PC-3 (cell line): ENCODE measurements at places on chromosomes 3 and 15. TPM values are rescaled to one million over a fixed set of nuclear protein-coding genes. Genes with fewer than 3 reads are reported as not detected.

Gene CCR1
- total RNA-seq, result 0.15 TPM in 1 of 2 replicates, not detected in the other

Gene PRR20G
- total RNA-seq, result not detected in 2 replicates

Gene EPM2AIP1
- 6.5 and 7.8 TPM in 2 replicates for total RNA-seq

Gene RLBP1
- not detected in 2 replicates for total RNA-seq

Gene MAP6D1
- total RNA-seq, result 12.4 and 12.6 TPM in 2 replicates

Gene ZBBX
- total RNA-seq, result 1.0 TPM in 1 of 2 replicates, not detected in the other

Gene DPPA2
- total RNA-seq, result not detected in 2 replicates

Gene CPLX3
- not detected in 2 replicates for total RNA-seq

Gene NAALADL2
- 1.7 and 1.9 TPM in 2 replicates for total RNA-seq

Gene UBAP1L
- total RNA-seq, result 1.4 and 3.4 TPM in 2 replicates

Gene UBE2E2
- 25.6 and 30.9 TPM in 2 replicates for total RNA-seq

Gene VGLL3
- 1.3 and 1.8 TPM in 2 replicates for total RNA-seq

Gene SPATA12
- 0.12 and 0.47 TPM in 2 replicates for total RNA-seq

Gene ECE2
- total RNA-seq, result not detected in 2 replicates

Gene IGSF11
- total RNA-seq, result 0.66 TPM in 1 of 2 replicates, not detected in the other

Gene RHOV
- 39.5 and 52.2 TPM in 2 replicates for total RNA-seq

Gene CHST13
- total RNA-seq, result not detected in 2 replicates

Gene UTS2B
- 1.2 TPM in 1 of 2 replicates, not detected in the other for total RNA-seq

Gene JMJD7
- total RNA-seq, result 8.1 and 13.7 TPM in 2 replicates

Gene RARB
- not detected in 2 replicates for total RNA-seq

Gene FGF7
- total RNA-seq, result not detected in 2 replicates

Gene PLD1
- 7.3 and 8.3 TPM in 2 replicates for total RNA-seq

Gene IL17RE
- 4.0 and 4.7 TPM in 2 replicates for total RNA-seq

Gene GOLGA8N
- total RNA-seq, result 0.91 and 1.4 TPM in 2 replicates

Gene PLSCR5
- total RNA-seq, result not detected in 2 replicates

Gene STAC
- 4.4 and 6.7 TPM in 2 replicates for total RNA-seq

Gene ISLR
- total RNA-seq, result not detected in 2 replicates

Gene OSBPL10
- 34.6 and 48.0 TPM in 2 replicates for total RNA-seq

Gene GPR62
- not detected in 2 replicates for total RNA-seq

Gene TMEM207
- total RNA-seq, result not detected in 2 replicates

Gene C3orf22
- not detected in 2 replicates for total RNA-seq

Gene CLK3
- 56.2 and 64.1 TPM in 2 replicates for total RNA-seq

Gene ZDHHC23
- 7.1 and 8.3 TPM in 2 replicates for total RNA-seq

Gene WNT5A
- 21.8 and 28.5 TPM in 2 replicates for total RNA-seq

Gene STAB1
- total RNA-seq, result 0.33 TPM in 1 of 2 replicates, not detected in the other

Gene SEMA5B
- 0.04 TPM in 1 of 2 replicates, not detected in the other for total RNA-seq

Gene WDR93
- total RNA-seq, result 0.22 TPM in 1 of 2 replicates, not detected in the other

Gene PDZRN3
- not detected in 2 replicates for total RNA-seq

Gene MORC1
- total RNA-seq, result not detected in 2 replicates

Gene CTXN2
- not detected in 2 replicates for total RNA-seq

Gene C3orf52
- total RNA-seq, result 14.8 and 16.7 TPM in 2 replicates

Gene ATP13A5
- not detected in 2 replicates for total RNA-seq

Gene GPR149
- not detected in 2 replicates for total RNA-seq

Gene ANKUB1
- total RNA-seq, result not detected in 2 replicates

Gene MCTP2
- 6.2 and 9.8 TPM in 2 replicates for total RNA-seq

Gene CCR2
- total RNA-seq, result not detected in 2 replicates

Gene SLC6A20
- total RNA-seq, result not detected in 2 replicates

Gene ZMAT3
- 2.0 and 2.9 TPM in 2 replicates for total RNA-seq

Gene GOLIM4
- 25.3 and 28.5 TPM in 2 replicates for total RNA-seq

Gene CDHR4
- total RNA-seq, result not detected in 2 replicates

Gene SCG5
- 1.3 and 1.6 TPM in 2 replicates for total RNA-seq

Gene SLC6A11
- total RNA-seq, result 34.0 and 37.1 TPM in 2 replicates

Gene PYGO1
- total RNA-seq, result 1.8 and 2.0 TPM in 2 replicates

Gene ADAMTS9
- total RNA-seq, result 0.55 TPM in 1 of 2 replicates, not detected in the other

Gene STRA6
- total RNA-seq, result 0.29 and 5.8 TPM in 2 replicates

Gene ZNF501
- total RNA-seq, result not detected in 2 replicates

Gene ATP8B4
- total RNA-seq, result not detected in 2 replicates

Gene PTPRG
- total RNA-seq, result 0.29 and 0.73 TPM in 2 replicates
